ENCODE measurements at places on chromosomes 5 and 9.

- no peak for DNase-seq
Measured at GRCh38 chr5:95175106-95175505, 109.8 kb downstream of the MCTP1 start.

DNA sequence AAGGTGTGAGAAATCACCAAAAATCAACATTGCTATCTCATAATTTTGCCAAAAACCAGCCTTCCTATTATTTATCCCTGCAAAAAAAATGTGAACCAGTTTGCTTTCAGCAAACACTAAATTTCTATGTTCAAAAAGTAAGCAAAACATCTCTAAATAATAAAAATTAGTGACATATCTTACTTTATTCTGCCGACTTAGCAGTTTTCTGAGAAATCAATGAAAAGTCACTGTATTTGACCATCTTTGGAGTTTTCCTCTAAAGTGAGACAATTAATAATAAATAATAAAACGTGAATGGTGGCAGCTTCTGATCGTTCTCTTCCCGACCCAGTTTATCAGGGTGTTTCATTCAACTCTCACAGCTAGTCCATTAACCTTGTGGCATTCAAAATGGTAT, 158.6 kb upstream of the TARS1 start:
- DNase-seq: no peak

DNA sequence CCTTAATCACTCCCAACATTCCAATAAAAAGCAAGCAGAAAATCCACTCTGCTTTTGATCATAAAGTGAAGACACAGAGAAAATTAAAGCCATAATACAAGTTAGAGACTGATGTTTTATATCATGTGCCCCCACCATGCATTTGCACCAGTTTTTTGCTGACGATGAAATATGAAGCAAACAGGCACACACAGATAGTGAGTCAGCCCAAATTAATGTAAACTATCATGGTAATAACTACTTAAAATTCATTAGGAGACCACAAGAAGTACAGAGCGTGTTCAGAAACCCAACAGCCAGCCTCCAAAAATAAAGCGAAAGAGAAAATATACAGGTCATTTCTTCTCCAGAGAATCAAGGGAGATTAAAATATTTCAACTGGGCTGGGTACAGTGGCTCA, 46.4 kb upstream of the KDM4C start:
- DNase-seq: no peak

DNA sequence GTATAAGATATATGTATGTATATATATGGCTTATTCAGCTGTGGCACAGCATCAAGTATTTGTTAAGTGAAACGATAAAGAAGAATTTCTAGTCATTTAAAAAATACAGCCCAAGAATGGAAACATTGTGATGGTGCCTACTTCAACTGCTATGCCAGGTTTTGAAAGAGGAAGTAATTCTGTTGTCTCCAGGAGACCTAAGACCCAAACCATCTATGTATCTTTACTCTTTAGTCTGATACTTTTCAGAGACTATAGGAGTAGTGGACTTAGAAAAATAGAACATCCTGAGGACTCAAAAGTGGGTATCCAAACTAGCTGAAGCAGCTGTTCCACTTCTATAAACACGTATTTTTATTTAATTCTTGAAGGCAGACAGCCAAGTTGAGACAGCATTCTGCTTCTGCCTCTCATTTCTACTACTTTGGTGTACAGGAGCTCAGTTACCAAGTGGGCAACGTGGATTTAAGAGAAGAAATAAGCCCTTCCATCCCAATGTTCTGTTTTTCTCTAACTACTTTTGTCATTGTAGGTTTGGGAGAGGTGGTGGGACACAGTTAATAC, 110.7 kb downstream of the RPS23 start:
- no peak for DNase-seq

- no peak for DNase-seq
Measured at GRCh38 chr9:72165326-72165725, 16.1 kb downstream of the GDA start.

DNA sequence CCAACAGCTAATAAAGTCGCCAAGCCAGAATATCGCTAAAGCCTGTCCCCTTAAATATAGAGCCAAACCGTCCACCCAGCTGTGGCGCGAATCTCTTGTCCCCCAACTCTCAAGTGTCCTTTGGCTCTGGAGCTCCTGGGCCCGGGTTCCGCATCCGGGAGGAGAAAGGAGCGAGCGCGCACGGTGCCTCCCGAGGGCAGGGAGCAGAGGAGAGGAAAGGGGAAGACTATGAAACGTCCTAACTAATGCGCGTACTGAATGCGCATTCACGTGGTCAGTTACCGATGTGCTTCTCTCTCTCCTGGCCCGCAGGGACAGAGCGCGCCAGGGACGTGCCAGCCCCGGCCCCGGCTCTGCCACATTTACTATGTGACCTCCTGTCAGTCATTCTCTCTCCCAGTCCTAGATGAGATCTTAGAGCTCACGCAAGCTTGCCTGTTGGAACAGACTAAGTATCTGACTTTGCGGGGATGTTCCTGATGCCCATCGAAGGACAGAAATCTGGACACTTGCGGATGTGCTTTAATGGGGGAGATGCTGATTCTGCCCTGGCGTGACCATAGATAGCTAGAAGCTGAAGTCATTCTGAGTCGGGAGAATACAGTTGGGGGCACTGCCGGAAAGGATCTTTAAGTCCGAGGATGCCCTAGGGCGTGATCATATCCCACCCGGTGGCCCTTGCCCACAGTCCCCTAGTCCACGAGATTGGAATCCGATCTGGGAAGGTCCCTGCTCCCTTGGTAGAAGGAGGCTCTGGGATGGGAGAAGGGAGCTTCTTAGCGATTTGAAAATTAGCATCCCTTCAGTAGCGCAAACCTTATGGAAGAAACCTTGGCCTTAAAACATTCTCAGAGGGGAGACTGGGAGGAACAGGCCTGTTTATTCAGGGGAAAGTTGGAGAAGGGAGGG, 5.7 kb upstream of the EBF1 start:
- no peak for DNase-seq

- DNase-seq: no peak
Measured at GRCh38 chr5:168171901-168172759, 119.3 kb upstream of the WWC1 start.
